ENCODE measurements at places on chromosomes 7 and 10.

DNA sequence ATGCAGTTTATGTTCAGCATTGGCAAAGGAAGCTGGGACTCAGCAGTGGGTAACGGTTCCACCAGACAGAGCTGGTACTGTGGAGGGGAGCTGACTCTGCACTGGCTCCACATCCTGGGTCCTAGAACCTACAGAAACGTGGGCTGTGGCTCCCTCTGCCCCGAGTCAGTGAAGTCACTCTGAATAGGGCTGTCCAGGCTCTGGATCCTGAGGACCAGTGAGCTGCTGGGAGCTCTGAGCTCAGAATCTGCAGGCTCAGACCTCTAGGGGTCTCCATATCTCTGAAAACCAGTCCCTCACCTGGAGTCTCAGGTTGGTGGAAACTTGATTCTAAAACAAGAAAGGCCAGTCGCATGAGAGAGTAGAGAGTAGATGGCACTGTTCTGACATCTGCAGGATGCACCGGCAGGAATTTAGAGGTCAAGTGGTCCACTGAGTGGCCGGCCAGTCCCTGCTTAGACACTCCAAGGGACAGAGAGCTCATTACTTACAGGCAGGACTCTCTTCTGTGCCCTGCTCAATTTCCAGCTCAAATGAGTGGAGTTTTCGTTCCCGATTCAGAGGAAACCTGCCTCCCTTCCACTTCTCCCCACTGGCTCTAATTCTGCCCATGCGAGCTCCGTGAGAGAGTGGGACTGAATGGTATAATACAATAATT, 18.6 kb downstream of the NPFFR1 start:
- peak; percentile 68 for DNase-seq

GRCh38 chr7:108266491-108266890, 136.3 kb upstream of the LAMB4 start:
- DNase-seq, result no peak

DNA sequence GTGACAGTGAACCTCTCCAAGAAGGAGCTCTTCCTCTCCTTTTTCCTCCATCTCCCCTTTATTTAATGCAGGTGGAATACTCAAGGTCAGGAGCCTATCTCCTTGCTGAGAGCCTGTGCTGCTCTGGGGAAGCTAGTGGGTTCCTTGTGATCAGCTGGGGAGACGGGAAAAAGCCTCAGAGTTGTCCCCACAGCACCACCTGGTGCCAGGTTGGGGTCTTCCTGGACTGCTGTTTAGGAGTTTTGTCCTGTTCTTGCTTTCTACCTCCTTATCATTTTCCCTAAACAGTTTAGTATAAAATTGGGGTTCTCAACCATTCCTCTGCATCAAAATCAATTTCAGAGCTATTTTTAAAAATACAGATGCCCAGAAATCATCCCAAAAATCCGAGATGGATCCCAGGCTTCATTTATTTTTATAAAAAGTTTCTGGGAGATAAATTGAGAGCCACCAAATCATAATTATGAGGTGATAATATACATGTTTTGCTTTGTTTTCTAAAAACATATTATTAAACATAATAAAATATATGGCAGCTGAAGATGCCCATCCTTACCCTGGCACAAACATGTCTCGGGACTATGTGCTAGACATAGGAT, 44.3 kb downstream of the MACC1 start:
- DNase-seq, result peak; percentile 41

DNA sequence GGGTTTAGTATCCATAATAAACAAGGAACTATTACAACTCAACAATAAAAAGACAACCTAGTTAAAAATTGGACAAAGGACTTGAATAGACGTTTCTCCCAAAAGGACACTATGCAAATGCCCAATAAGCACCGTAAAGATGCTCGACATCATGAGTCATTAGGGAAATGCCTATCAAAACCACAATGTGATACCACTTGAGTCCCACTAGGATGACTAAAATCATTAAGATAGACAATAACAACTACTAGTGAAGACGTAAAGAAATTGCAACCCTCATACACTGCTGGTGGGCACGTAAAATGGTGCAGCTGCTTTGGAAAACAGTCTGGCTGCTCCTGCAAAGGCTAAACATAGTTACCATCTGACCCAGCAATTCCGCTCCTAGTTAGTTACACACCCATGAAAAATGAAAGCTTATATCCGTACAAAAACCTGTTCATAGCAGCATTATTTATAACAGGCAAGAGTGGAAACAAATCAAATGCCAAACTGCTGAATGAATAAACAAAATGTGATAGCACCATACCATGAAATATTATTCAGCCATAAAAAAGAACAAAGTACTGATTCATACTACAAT, 17.3 kb downstream of the CCDC3 start:
- DNase-seq, result no peak

All from GM13976 (cell line).